Stomach (tissue), 19 donors: ENCODE measurements at places on chromosomes 1 and 21. TPM values are rescaled to one million over a fixed set of nuclear protein-coding genes. Genes with fewer than 3 reads are reported as not detected.

GRCh38 chr1:49424782-49425181 lies 599.0 kb downstream of the AGBL4 start:
- no peak for DNase-seq

DNA sequence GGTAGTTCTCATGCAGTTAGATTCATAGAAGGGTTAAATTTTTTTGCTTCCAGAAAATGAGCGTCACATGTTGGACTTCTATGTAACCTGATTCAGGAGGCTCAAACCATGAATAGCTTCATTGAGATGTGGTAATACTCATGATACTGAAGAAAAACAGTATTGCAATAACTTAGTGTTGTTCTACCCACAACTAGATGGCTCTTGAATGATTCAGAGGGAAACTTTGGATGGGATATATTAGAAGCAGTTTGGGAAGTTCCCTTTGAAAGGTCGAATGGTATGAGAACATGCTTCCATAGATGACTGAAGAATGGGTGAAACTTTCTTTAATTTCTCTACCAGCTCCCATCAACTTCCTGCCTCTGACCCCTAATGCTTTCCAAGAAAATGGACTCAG lies 211.7 kb upstream of the PTGFR start:
- DNase-seq: no peak

GRCh38 chr1:6599141-6599975 lies 3.3 kb downstream of the KLHL21 start:
- DNase-seq: peak; percentile 47

GRCh38 chr1:205434738-205435137 lies 12.9 kb upstream of the LEMD1 start:
- no peak for DNase-seq

Gene SLC5A9
- total RNA-seq: not detected
